ENCODE measurements at places on chromosomes 4 and X.

- no peak for DNase-seq
These were observed 414.9 kb upstream of the PITX2 start for GRCh38 chr4:111037591-111038360.

- DNase-seq = no peak
These were observed 39.0 kb downstream of the STX18 start for GRCh38 chr4:4502694-4503311.

- DNase-seq = no peak
These were observed 1.6 kb downstream of the KIT start for GRCh38 chr4:54659313-54659712.

DNA sequence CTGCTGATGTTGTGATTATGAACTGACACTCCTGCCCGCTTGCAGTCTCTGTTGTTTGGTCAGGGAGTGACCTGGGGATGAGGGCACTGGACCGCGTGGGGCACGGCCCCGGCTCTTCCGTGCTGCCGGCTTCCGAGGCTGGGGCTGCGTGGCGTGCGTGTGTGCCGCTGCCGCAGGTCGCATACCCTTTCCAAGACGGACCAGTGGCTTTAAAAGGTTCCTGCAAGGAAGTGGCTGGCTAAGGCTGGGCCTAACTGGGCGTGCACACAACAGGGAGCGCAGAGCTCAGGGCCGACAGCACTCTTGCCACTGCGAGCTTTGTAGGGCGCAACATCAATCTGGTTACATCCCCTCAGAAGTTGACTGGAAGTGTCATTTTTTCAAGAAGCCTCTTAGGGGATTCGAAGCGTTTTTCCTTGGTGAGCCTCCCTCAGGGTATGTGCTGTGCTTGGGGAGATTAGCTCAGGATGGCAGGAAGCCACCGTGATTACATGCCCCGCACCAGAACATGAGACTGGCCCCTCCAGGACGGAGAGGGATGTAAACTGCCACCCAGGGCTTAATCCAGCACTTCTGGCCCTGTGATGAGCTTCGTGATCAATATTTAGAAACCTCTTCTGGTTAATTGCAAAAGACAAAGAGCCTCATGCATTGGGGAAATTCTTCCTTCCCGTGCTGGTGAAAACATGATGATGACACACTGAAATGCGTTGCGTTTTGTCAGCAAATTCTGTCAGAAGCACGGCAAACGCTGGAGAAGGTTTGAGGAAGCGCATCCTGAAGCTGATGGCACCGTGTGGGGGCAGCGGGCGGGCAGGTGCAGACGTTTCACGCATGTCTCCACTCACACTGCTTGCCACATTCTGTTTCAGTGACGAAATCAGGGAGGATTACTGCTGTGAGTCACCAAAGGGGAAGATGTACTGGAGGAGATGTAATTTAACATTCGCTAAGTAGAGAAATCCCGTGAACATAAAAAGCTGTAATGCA, 11.1 kb downstream of the MAEA start:
- DNase-seq = peak; percentile 30

DNA sequence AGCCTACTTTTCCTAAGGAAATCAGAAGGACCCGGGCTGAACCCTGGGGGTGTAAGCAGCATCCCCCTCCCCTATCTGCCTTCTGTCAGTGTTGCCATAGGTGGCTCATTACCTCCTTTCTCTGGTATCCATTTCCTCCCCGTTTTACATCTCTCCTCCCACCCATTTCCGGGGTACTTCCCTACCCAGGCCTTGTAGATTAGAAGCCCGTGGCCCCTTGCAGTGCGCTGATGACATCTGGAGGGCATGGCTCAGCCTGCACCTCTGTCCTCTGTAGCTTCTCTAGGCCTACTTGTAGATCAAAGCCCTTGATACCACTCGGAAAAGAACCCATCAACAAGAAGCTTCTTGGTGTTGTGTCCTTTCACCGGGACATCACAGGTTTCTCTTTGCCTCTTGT, 71.8 kb downstream of the NBDY start:
- DNase-seq = no peak

DNA sequence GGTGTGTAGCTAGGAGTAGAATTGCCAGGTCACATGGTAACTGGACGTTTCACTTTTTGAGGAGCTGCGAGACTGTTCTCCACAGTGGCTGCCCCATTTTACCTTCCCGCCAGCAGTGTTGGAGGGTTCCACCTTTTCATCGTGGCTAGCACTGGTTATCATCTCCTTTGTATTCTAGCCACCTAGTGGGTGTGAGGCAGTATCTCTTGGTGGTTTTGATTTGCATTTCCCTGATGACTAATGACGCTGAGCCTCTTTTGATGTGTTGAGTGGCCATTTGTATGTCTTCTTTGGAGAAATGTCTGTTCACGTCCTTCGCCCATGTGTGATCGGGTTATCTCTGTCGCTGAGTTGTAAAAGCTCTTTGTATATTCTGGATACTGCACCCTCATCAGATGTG, 10.6 kb downstream of the ABCD1 start:
- DNase-seq = no peak

DNA sequence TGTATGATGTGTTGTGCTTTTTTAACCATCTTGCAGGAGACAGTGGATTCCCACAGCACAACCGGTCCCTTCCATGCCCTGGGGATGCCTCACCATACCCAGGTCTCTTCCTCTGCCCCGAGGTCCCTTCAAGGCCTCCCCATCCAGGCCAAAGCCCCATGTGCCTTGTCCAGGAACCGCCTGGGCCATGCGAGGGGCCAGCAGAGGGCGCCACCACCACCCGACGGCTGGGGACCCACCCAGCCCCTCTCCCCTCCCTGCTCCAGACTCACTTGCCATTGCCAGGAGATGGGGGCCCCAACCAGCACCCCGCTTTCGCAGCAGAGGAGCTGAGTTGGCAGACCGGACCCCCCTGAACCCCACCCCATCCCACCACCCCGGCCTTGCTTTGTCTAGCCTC, 485.5 kb downstream of the TRAM1L1 start:
- no peak for DNase-seq

GRCh38 chrX:54920610-54921426, at the start of gene TRO:
Gene TRO (plus strand): TSS chrX:54920824. CDS start chrX:54922247, 1,423 bp downstream.
- DNase-seq = peak; percentile 28

GRCh38 chr4:17877661-17878060, 66.9 kb downstream of the NCAPG start:
- DNase-seq = no peak

DNA sequence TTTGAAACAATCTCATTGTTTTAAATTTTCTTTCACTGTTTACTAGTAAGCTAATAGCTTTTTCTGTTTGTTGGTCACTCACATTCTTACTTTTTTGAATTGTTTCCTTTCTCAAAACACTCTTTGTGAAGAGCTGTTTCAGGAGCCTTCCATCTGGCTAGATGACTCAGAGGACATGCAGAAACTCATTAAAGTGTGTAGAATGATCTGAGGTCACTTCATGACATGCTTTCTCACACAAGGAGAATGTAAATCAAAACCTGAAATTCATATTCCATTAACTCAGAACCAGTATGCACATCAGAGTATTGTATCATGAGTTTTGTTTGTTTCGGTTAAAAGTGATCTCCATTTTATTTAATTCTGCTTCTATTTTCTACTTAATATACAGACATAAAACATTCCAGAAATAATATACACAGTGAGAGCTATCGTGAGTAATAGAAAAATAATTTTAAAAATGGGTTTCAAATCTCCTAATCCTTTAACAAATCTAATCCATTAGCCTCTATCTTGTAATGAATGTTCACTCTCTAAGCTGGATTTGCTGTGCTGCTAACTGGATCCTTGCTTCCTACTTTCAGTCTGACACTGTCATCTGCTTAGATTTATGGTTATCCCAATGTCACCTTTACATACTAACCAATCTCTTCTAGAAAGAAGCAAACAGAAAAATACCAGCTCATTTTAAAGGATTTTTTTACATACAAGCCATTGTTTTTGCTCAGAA, 449.6 kb downstream of the FSTL5 start:
- DNase-seq = peak; percentile 90

- no peak for DNase-seq
These were observed 34.8 kb downstream of the FHIP1A start for GRCh38 chr4:151443752-151444151.

GRCh38 chrX:119325456-119325855, 73.7 kb upstream of the SLC25A43 start:
- peak; percentile 1 for DNase-seq

GRCh38 chrX:108537005-108537404, 97.4 kb downstream of the COL4A5 start:
- peak; percentile 12 for DNase-seq

GRCh38 chrX:98514032-98514431, 1630.3 kb downstream of the RPA4 start:
- no peak for DNase-seq

GRCh38 chrX:43018031-43018430, 240.1 kb upstream of the PPP1R2C start:
- DNase-seq = no peak

- DNase-seq = peak; percentile 56
These were observed 152.7 kb downstream of the STK32B start for GRCh38 chr4:5203993-5204310.

GRCh38 chr4:5477613-5478012, 230.7 kb downstream of the EVC2 start:
- no peak for DNase-seq

DNA sequence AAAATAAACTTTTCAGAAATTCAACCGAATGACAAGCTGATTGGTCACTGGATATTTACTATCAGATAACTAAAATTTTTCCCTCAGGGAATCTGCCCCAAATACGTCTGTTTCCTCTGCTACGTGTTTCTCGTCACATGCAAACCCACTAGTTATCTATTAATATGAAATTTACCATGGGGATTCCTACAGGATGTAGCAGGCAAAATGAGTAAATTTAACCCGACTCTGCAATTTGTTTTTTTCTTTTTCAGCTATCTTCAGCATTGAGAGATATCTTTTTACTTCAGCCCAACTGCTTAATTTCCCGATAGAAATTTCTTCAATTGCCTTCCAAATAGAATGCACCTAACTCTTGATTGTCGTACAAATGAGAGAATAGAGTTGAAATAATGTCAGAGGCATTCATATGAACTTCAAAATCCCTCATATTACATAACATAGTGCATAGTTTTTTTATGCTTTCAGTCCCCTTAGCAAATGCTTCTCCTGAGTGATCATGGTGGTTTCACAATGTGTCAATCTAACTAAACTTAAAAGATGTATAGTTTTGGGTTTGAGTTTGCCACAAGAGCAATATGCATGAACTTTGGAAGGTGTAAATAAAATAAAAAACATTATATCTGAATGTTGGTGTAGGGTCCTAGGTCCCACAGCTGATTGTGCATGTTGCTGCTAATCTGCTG, 913.1 kb upstream of the GRIA3 start:
- no peak for DNase-seq

DNA sequence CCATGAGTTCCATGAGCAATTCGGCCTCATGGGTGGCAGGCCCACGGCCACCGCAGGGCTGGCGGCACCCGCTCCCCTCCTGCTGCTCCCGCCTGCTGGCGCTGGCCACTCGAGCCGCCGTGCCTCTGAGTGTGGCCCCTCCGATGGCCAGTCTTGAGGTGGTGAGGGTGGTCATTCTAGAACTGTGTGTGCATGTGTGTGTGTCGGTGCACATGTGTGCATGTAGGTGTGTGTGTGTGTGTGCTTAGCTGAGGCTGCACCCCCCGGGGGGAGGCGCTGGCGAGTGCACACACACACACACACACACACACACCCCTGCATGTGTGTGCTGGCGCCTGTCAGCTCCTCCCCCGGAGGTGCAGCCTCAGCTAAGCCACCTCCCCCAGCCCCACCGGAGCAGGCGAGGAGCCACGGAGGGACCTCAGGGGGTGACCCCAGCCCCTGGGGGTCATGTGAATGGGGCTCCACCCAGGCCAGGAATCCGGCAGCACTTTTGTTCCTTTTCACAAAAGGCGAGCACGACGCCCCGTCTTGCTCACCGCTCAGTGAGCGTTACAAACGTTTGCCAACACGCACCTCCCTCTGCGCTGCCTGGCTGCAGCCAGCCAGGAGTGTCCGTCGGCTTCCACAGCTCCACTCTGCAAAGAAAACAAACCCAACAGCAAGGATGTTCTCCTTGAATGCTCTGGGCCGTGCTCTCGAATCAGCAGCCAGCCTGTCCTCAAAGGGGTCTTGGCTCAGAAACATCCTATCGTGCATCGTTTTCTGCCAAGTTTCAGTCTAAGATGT, 29.9 kb downstream of the FGFRL1 start:
- DNase-seq = peak; percentile 49

DNA sequence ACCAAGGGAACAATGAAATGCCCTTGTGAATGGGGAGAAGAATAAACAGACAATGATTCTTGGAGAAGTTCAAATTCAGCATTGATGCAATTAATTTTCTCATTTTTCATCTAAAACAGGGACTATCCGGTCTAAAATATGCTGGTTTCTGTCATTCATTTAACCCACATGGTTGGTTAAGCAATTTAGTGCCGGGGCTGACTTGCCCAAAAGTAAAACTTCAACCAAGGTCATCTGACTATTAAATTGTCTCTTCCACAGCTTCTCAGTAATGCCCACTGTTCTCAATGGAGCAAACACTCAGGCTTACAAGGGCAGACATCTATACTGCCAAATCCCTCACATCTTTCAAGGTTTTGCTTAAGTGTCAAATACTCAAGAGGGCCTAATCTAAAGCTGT, 51.3 kb downstream of the ANXA10 start:
- DNase-seq = no peak

DNA sequence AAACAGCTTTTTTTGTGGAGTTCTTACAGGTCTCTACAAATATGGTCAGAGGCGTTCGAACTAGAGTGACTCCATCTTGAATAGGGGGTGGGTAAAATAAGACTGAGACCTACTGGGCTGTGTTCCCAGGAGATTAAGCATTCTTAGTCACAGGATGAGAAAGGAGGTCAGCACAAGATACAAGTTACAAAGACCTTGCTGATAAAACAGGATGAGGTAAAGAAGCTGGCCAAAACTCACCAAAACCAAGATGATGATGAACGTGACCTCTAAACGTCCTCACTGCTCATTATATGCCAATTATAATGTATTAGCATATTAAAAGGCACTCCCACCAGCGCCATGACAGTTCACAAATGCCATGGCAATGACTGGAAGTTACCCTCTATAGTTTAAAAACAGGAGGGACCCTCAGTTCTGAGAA, 42.8 kb upstream of the SPP1 start:
- DNase-seq = no peak

DNA sequence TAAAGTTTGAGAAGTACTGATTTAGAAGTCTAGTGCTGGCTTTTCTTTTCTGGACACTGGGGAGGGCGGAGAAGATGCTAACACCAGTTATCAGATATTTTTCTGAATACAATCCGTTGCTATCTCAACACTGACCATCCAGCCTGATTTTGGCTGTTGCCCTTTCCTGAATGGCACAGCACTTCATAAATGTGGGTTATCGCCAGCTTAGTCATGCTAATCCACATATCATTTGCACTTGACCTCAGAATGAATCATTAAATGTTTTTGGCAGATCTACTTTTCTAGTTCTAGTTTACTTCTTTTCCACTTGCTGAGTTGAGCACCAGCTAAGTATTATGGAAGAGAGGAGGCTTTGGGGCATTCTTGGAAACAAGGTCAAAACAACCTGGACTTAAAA, 60.8 kb upstream of the ESX1 start:
- peak; percentile 26 for DNase-seq

GRCh38 chr4:111360906-111361305, 738.0 kb upstream of the PITX2 start:
- no peak for DNase-seq

DNA sequence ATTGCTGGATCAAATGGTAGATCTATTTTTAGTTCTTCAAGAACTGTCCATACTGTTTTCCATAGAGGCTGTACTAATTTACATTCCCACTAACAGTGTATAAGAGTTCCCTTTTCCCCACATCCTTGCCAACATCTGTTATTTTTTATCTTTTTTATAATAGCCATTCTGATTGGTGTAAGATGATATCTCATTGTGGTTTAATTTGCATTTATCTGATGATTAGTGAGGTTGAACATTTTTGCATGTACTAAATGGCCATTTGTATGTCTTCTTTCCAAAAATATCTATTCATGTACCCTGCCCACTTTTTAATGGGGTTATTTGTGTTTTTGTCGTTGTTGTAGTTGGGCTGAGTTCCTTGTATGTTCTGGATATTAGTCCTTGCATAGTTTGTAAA, 35.4 kb upstream of the PRKG2 start:
- DNase-seq = no peak
